ENCODE measurements at places on chromosomes 7 and 10.

GRCh38 chr10:132812520-132812919 lies 26.6 kb upstream of the NKX6-2 start:
- no peak for DNase-seq

DNA sequence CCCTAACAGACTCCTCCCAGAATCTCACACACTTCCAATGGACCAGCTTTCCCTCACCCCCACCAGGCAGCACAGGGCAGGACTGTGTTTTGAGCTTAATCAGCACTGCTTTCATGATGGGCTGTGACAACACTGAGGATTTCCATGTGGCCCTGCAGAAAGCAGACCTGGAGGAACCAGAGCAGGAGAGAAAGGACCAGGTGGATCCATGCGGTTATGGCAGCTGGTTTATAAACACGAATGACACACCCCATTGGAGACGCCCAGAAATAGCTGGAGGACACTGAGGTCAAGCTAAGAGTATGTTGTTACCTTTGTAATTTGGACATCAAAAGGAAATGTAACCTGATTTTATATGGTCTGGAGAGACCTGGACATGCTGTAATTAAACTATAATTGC lies 31.7 kb upstream of the HERPUD2 start:
- no peak for DNase-seq

GRCh38 chr10:133295426-133296320 lies 13.0 kb downstream of the TUBGCP2 start:
- DNase-seq, result no peak

DNA sequence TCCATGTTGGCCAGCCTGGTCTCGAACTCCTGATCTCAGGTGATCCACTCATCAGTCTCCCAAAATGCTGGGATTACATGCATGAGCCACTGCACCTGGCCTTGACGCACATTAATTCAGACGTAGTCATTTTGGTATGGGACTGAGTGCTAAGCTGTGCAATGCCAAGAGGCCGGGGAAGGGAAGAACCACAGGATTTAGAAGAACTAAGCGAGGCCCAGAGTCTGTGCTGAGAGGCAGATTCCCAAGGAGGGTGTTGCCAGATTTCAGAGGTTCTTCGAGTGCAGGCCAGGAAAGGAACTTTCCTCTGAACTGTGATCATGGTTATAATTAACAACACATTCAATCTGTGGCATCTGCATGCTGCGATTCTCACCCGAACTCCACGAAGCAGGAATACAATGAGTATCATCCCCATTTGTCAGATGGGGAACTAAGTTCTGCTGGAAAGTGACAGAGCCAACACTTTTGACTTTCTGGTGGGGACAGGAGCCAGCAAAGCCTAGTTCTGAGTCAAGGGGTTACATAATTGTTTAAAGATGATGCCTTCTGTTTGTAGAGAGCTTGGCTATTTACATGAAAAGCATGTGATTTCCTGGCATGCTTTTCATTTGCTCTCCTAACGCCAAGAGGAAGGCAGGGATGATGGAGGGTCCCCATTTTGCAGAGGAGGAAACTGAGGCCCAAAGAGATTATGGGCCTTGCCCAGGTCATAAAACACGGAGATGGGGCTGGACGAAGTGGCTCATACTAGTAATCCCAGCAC lies 6.2 kb upstream of the ZAN start:
- no peak for DNase-seq

DNA sequence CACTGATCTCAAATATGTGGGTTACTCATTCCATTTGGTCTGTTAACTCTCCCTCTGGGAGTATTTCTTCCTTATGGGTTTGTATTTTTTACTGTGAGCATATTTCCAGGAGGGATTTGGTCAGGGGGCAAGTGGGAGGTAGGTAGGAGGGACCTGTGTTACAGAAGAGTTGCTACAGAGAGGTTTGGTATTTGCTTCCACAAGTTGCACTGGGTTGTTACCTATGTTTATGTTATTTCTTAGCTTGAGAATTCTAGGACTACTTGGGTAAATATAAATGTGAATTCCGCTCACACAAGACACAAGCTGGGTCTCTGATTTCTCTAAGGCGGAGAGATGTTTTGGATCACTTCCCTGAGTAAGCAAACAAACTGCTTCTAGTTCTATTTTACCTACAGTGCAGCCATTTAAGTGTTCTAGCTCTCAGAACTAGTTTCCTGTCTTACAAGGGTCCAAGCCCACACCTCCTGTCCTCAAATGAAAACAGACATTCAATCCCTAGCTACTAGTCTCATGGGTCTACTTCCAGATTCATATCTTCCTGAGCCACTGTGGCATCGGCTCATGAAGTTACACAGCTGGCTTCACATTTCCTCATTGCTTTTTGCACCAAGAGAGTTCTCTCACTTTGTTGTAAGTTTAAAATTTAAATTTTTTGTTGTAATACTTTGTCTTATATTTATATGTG lies 75.4 kb upstream of the PPP1R3C start:
- no peak for DNase-seq

DNA sequence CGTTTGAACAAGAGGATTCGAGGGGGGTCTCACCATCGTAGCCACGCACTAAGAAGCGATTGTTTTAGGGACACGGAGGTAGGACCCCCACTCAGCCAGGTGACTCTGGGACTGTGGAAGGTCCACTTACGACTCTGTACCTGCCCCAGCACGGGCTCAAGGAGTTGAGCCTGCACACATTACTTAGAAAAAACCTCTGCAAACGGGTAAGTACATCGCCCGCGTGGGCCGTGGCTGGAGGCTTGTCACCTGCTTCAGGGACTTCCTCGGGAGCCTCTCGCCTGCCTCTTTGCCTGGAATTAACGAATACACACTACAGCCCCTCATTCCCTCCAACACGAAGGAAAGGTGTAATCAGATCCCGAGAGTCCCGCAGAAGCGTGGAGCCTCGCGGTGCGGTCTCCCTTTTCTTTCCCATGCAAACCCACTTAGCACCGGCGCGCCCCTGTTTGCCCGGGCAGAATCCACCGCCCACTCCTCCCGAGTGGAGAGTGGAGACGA lies 826 bp downstream of the PODXL start:
- DNase-seq, result no peak

- no peak for DNase-seq
Observed at GRCh38 chr7:156935250-156935649, 14.3 kb upstream of the NOM1 start.

DNA sequence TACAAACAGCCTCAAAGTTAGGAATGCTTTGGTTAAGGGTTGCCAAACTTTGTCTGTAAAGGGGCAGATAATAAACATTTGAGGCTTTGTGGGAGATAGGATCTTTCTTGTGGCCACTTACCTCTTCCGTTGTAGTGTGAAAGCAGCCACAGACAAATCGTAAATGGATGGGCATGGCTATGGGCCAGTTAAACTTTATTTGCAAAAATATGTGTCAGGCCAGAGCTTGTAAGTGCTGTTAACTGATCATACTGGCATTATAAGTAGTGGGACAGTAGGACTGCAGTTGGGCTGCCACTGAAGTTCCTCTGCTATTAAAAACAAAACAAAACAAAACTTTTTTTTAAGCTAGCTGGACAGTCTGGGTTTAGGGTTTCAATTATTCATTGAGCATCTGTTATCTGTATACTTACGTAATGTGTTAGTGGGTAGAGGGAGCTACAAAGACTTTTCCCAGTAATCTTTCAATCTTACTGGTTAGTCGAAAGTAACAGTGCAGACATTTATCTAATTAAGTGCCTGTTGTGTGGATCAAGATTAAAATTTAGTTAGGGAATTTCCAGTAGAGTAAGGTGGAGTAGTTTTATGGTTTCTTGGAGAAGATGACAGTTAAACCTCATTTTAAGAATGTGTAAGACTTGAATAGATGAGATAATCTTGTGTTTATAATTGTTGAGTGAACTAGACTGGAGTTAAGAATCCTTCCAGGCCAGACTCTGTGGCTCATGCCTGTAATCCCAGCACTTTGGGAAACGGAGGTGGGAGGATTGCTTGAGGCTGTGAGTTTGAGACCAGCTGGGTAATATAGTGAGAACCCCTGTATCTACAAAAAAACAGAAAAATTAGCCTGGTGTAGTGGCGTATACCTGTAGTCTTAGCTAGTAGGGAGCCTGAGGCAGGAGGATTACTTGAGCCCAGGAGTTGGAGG lies 100.1 kb downstream of the BTRC start:
- no peak for DNase-seq

GRCh38 chr7:26043801-26044200 lies 108.2 kb upstream of the NFE2L3 start:
- DNase-seq, result peak; percentile 34

DNA sequence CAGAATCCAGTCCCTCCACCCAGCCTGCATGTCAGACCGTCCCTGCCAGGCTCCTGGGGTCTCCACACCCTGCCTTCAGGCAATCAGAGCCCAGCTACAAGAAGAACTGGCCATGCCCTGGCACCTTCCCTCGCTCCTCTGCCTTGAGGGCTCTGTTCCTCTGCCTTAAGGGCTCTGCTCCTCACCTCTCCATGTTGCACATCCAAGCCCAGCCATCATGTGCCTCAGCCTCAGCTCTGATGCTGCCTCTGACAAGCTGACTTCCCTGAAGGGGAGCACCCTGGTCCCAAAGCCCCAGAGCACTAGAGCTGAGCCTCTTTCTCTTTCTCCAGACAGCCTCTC lies 50.3 kb upstream of the ANTXRL start:
- DNase-seq, result no peak

DNA sequence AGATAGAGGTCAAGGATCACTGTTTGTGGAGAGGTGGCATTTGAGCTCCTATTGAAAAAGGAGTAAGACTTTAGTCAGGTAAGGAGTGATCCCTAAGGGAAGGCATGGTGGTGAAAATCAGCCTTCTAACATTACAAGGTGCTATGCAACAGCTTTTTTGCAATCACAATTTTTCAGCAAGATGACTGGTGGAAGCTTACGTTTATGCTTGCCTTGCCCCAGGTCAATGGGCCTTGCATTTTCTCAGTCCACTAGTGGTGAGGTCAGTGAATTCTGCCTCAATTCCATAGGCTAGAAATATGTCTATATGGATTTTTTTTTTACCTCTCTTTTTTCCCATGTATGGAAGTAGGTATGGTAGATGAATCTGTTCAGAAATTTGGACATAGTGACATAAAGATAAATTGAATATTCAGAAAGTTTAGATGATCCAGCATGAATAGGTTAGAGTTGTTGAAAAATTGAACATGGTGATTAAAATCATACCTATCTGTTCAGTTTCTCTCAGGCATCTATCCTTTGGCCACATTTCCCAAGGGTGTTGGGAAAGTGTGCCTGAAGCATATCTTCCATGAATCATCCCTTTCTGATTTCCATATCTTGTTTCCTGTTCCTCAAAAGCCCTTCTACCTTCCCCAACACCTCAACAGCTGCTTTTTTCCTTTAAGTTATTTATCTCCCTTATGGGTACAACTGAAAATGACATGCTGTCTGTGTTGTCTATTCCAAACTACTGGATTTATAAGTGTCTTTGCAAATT lies 71.9 kb upstream of the PTPRZ1 start:
- no peak for DNase-seq

GRCh38 chr10:126013489-126014281 lies 117.3 kb downstream of the FANK1 start:
- peak; percentile 51 for DNase-seq

- DNase-seq, result no peak
Observed at GRCh38 chr7:141686074-141686473, 15.9 kb downstream of the DENND11 start.

DNA sequence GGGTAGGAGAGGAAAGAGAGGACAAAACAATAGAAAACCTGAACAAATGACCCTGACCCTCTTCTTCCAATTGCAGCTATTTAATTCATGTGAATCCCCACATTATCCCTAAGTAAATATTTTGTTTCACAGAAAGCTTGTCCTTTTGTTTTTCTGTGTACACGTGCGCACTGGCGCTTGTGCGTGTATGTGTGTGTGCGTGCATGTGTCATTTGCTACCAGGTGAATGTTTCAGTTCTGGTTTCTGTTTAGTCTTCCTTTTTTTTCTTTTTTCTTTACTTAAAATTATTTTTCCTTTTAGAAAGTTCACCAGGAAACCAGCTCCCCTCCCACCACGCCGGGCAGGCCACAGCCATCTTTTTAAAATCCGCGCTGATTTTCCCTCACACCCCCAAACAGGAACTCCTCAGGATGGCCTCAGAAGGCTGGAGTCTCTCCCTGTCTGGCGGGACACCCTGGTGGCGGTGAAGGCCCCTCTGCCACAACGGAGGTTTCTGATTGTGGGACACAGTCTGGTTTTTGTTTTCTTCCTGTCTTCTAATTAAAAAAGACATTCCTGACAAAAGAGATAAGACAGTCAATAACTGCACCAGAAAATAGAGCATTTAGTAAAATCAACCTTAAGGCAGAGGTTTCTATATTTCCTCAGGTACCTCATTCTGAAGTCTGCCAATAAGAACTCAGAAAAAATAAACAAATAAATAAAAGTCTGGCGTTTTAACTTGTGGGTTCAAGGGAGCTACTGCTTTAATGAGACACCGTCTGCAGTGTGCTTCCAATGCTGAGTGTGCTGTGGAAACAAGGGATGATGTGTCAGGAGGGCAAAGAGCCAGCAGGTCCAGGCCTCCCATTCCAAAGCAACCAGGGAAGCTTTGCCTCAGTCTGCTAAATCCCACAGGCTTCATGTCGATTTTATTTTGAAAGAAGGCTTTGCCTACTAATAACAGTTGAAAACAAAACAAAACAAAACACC lies 17.4 kb downstream of the IRF5 start:
- no peak for DNase-seq

GRCh38 chr10:132862485-132863420 lies 76.8 kb upstream of the NKX6-2 start:
- DNase-seq, result no peak

GRCh38 chr10:33189808-33190207 lies 144.7 kb downstream of the NRP1 start:
- DNase-seq, result no peak

GRCh38 chr7:15667991-15668390 lies 18.5 kb downstream of the MEOX2 start:
- no peak for DNase-seq

DNA sequence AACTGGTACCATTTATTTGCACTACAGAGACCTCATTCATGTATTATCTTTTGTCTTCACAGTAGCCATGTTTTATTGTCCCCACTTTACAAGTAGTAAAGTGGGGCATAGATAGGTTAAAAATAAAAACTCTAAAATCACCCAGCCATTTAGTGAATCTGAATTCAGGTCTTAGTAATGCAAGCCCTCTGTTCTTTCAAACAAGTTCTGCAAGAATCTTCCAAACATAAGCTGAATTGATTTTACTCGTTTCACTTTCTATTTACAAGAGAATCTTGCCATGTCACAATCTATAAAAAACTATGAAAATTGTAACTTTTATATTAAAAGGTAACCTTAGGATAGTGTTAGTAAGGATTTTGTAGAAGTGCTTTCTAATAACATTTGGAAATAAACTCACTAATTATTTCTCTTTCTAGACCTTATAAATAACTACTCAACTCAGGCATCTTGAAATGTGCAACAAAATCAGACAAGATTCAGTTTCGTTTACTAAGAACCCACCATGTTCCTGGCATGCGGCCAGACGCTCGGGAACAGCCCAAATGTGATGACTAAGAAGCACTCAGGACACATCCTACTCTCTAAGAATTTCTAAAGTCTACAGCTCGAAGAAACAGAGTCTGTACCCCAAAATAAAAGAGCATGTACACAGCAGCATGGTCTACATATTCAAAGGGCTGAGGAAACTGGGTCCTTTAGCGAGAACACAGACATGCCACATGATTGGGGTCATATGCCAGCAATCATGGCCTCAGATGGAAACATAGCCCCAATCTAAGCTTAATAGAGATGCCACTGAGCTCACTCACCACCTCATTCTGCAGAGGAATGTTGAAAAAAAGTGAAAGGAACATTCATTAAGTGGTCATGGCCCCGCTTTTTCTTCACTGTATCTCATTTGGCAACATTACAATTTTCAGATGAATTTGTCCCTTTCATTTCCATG lies 167.6 kb downstream of the AMPH start:
- DNase-seq, result no peak

GRCh38 chr7:141001546-141001945 lies 13.2 kb downstream of the MRPS33 start:
- no peak for DNase-seq

All from inflammatory macrophage (primary cell).